ENCODE measurements at places on chromosomes 13 and 19.
A peak's percentile ranks its signal among the peaks of the same experiment; 100 is the strongest.

DNA sequence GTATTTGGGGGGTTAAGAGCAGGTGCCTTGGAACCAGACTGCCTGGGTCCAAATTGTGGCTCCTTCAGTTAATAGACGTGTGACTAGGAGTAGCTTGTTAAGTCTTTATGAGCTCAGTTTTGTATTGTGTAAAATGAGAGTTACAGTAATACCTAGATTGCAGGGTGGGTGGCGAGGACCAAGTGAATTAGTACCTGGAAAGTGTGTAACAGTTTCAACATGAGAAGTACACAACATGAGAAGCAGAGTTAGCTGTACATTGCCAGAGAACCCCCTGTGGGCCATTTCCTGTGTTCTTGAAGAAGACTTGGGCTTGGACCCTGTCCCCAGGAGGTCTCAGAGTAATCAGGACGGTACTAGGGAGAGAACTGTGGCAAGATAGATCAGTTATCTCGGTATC, 36.8 kb downstream of the PPP2R1A start:
- no peak for DNase-seq

DNA sequence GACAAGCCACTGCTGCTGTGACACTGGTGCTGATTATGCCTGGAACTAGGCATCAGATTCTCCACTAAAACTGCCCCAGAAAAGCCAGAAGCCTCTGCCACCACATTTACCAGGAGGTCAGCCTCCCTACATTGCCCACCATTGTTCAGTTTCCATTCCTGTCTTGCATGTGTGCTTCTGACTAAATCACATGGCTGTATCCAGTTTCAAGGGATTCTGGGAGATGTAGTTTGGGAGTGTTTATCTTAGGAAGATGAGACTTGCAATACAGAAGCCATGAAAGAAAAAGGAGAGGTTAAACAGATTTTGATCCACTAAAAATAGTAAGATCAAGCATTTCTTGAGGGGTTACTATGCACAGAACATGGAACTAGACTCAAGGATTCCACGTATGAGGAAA, 40.7 kb upstream of the SERPINE3 start:
- no peak for DNase-seq

- DNase-seq, result no peak
Measured at GRCh38 chr13:61751039-61751438, 335.4 kb upstream of the PCDH20 start.

- no peak for DNase-seq
Measured at GRCh38 chr13:26202365-26202972, 19.6 kb downstream of the RNF6 start.

- DNase-seq, result no peak
Measured at GRCh38 chr13:72599178-72599743, 128.2 kb downstream of the MZT1 start.

- DNase-seq, result no peak
Measured at GRCh38 chr13:27001705-27002104, 169.9 kb downstream of the USP12 start.

- DNase-seq, result no peak
Measured at GRCh38 chr13:40536443-40537113, 129.9 kb downstream of the FOXO1 start.

GRCh38 chr19:538641-539428, 5.0 kb upstream of the GZMM start:
- DNase-seq, result no peak

DNA sequence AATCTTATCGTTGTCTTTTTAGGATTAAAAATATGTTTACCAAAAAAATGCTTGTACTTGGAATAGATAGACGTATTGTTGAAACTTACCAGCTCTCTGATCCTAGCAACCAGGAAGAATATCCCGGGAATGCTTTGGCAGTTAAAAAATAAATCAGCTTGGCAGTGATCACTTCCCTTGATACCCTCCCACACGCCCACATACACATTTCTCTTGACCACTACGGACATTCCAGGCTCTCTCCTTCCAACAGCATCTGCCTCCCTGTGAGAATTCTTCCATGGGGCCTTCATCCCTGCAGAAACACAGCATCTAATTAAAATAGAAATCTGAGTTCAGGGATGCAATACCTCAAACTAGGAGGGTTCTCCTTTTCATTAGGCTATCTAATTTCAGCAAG, 57.9 kb downstream of the THSD1 start:
- DNase-seq, result no peak

- no peak for DNase-seq
Measured at GRCh38 chr19:17081672-17082630, 6.4 kb downstream of the MYO9B start.

GRCh38 chr13:57865600-57866294, 234.2 kb downstream of the PCDH17 start:
- DNase-seq, result no peak

GRCh38 chr19:19746286-19747213, 13.6 kb upstream of the ZNF14 start:
- no peak for DNase-seq

GRCh38 chr19:1173845-1174809, at the start of gene SBNO2:
SBNO2 (minus strand) TSS chr19:1174268; CDS start chr19:1154276, 19,992 bp downstream.
- DNase-seq, result peak; percentile 100

DNA sequence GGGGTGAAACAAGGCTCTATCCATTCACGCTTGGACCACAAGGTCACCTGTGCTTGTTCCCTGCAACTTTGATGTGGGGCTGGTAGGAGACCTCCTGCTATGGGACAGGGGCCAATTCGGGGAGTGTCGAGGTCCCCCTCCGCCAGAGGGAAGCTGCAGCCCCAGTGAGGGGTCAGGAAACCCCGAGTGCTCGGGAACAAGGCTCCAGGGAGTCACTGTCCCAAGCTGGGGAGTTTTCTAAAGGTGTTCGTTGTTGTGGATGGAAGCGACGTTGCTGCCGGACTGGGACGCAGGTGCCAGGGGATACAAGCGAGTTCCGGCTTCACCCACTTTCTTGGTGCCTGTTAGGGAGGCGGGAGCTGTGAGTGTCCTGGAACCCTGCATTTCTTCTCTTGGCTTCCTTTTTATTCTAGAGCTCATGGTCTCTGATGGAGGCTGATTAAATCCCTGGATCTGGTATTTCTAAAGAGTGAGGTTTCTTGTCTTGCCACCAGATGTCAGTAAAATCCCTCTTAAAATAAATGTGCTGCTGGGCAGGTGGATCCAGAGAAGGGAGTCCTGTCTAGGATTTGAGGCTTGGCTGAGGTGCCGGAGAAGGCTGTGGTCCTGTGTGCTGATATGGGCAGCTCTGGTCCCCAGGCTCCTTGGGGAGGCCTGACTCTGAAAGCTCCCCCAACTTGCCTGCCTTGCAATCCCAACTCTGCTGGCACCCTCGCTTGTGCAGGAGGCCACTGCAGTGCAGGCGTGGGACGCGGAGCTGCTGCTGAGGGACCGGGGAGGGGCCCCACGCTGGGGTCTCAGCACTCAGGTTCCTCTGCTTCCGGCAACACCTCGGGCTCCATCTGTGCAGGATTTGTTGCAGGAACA, 153.9 kb downstream of the TEX29 start:
- no peak for DNase-seq

GRCh38 chr19:2491130-2491801, 15.3 kb downstream of the GADD45B start:
- DNase-seq, result no peak

GRCh38 chr19:17950310-17951156, 16.4 kb upstream of the KCNN1 start:
- DNase-seq, result no peak

GRCh38 chr13:99265162-99265800, 7.1 kb upstream of the GPR18 start:
- DNase-seq, result no peak
